ENCODE measurements at places on chromosomes 1 and 21. TPM values are rescaled to one million over a fixed set of nuclear protein-coding genes. Genes with fewer than 3 reads are reported as not detected.

The GPR157 gene
- 4.7 TPM for total RNA-seq

The CHI3L1 gene
- total RNA-seq: not detected

The NPPB gene
- not detected for total RNA-seq

The IFNGR2 gene
- 2.3 TPM for total RNA-seq

The C4BPA gene
- not detected for total RNA-seq

The LRRC7 gene
- not detected for total RNA-seq

The TRABD2B gene
- total RNA-seq: not detected

The LRRC38 gene
- not detected for total RNA-seq

The CFHR4 gene
- total RNA-seq: not detected

The TDRD5 gene
- not detected for total RNA-seq

The TNFSF18 gene
- total RNA-seq: not detected

The ATP6V1G3 gene
- total RNA-seq: not detected

The SYDE2 gene
- total RNA-seq: 3.3 TPM

The APOBEC4 gene
- not detected for total RNA-seq

The RASSF5 gene
- 165 TPM for total RNA-seq

The IGSF3 gene
- total RNA-seq: 1.8 TPM

The MAP3K7CL gene
- 4.2 TPM for total RNA-seq

The YARS1 gene
- 219 TPM for total RNA-seq

The FAM72C gene
- 4.1 TPM for total RNA-seq

The TMEM69 gene
- total RNA-seq: 45.8 TPM

The OR14K1 gene
- total RNA-seq: not detected

The EFNA1 gene
- total RNA-seq: 0.16 TPM

The OR2T33 gene
- total RNA-seq: not detected

The PPOX gene
- total RNA-seq: 31.3 TPM

The LCE2A gene
- total RNA-seq: not detected

The ILDR2 gene
- 4.4 TPM for total RNA-seq

The ATP1A2 gene
- total RNA-seq: not detected

The HAPLN2 gene
- not detected for total RNA-seq
